ENCODE measurements at places on chromosomes 12 and 14. TPM values are rescaled to one million over a fixed set of nuclear protein-coding genes. Genes with fewer than 3 reads are reported as not detected.

DNA sequence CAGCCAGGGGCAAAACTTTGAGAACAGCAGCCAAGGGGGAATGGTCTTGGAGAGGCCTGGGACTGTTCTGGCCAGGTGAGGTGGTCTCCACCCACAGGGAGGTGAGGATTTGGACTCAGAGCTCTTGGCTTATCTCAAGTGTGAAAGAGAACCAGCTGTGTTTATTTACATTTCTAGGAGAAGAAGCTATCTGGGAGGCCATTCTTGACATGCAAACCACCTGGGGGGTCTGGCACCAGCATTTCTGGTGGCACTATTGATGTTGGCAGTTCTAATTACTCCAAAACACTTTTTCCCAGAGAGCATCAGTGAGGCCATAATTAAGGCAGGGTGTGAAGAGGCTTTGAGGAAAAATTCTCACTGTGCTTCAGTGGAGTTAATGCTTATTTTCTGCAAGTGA, 95.1 kb downstream of the CAND1 start:
- no peak for DNase-seq

GRCh38 chr12:128971802-128972201, 118.5 kb downstream of the GLT1D1 start:
- DNase-seq: no peak

DNA sequence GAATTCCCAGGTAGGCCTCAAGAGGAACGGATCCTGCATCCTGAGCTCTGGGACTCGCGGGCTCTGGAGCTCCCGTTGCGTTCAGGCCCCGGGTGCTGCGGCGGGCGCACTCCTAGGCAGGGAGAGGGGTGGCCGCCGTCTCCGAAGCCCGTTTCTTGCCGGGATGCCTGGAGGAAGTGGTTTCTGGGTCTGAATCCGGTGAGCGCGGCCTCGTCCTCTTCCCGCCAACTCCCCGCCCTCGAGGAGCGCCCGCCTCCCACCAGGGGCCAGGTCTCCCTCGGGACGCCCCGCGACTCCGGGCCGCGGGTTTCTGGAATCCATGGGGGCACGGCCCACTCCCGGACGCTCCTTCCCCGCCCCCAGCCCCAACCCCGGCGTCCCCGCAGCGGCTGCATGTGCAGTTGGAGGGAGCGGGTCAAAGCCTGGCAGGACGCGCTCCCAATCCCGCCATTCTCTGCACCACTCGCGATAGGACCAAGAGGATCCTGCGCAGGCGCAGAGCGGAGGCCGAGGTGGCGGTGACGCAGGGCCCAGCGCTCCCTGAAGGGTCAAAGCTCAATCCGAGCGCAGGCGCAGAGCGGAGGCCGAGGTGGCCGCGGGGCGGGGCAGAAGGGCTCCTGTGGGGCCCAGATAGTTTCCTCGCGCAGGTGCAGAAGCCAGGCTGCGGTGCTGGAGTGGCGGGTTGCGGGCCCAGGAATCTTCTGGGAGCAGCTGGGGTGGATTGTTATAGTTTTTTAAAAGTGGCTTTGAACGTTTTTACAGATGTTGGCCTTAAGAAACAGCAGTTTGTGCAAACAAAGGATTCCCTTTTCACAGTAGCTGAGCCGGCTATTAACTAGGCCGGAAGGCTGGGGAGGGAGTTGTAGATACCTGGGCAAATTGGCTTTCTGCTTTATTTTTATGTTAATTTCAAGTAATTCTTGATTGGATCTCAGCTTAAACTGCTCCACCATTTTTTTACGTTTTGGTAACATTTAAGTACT, 796.4 kb downstream of the AACS start:
- peak; percentile 69 for DNase-seq

DNA sequence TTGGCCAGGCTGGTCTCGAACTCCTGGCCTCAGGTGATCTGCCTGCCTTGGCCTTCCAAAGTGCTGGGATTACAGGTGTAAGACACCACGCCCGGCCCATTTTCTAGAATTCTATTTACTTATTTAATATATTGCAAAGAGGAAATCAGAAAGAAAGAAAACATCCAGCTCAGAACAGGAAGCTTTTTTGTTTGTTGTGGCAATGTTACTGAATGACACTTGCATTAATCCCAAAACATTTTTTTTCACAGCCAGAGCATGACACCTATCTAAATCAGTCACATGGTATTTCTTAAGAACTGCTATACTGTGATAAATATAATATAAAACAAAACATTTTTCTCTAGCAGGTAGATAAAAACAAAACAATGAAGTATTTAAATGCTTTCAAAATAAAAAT, 12.6 kb downstream of the CFL2 start:
- DNase-seq: no peak

DNA sequence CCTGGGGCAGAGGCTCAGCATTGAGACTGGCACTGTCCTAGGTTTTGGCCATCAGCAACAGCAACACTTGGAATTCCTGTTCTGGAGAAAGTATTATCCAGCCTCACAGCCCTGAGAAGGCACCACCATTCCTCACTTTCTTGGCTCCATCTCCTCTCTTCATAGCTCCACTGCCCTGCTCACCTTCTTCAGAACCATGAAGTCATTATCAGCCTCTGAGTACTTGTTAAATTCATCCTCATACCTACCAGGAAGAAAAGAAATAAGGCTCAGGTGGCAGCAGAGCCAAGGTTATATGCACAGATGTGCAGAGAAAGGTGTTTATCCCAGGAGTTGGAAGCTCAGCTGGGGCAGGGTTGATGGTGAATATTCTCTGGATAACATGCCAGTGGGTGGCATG, 25.4 kb downstream of the KRT76 start:
- DNase-seq: no peak

GRCh38 chr12:56411781-56412639, 37.2 kb downstream of the TIMELESS start:
- no peak for DNase-seq

COCH gene
- total RNA-seq: 0.71 TPM

PYGL gene
- 49.9 TPM for total RNA-seq

VPS37B gene
- total RNA-seq: 17.2 TPM
